Motor neuron (in vitro differentiated cells): ENCODE measurements at places on chromosomes 4 and X.

GRCh38 chrX:44042116-44042515 is 68.9 kb upstream of the NDP start:
- peak; percentile 97 for ATAC-seq

- no peak for ATAC-seq
Observed at GRCh38 chr4:25811374-25811690, 51.5 kb downstream of the SEL1L3 start.

- ATAC-seq, result no peak
Observed at GRCh38 chr4:91116861-91117260, 989.7 kb downstream of the CCSER1 start.

GRCh38 chr4:82610041-82610440 is 48.3 kb upstream of the TMEM150C start:
- ATAC-seq, result no peak

- ATAC-seq, result no peak
Observed at GRCh38 chr4:54852602-54853001, 194.8 kb downstream of the KIT start.

DNA sequence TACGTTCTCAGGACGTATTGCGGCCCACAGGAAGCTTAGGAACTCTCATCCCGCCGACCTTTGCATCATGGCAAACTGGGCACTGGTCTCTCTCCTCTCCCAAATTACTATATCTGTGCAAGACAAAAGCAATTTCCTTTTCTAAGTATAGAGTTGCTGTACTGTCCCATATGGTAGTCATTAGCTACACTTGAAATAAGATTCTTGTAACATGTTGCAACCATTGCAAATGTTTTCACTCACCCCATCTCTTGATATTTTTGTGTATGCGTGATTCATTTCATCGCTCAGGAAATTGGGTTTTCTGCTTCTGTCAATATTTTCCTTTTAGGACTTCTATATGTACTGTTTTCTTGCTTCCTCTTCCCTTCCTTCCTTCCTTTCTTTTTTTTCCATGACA is 15.7 kb downstream of the ARMCX6 start:
- no peak for ATAC-seq
